ENCODE measurements at places on chromosomes 6 and 20.
A peak's percentile ranks its signal among the peaks of the same experiment; 100 is the strongest.

DNA sequence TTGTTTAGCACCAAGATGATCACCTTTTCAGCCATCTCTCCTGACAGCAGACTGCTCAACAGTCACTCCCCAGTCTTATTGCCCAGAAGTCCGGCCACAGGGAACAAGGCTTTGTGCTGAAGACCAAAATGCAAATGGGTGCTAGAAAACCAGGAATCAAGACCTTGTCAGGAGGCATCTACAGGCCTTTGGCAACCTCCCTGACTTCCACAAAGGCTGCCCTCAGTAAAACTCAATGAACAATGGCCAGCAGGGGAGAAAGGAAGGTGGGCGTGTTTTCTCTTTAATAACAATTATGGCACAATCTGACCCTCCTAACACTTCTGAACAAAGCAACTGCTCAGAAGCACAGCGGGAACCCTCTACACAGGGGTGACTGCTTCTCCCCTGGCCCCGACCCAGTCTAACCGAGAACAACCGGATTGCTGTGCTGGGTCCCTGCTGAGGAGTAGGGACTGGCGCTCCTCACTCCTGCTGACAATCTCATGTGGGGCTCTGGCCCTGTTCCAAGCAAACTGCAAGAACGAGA is 41.6 kb downstream of the PLCG1 start:
- no peak for DNase-seq

DNA sequence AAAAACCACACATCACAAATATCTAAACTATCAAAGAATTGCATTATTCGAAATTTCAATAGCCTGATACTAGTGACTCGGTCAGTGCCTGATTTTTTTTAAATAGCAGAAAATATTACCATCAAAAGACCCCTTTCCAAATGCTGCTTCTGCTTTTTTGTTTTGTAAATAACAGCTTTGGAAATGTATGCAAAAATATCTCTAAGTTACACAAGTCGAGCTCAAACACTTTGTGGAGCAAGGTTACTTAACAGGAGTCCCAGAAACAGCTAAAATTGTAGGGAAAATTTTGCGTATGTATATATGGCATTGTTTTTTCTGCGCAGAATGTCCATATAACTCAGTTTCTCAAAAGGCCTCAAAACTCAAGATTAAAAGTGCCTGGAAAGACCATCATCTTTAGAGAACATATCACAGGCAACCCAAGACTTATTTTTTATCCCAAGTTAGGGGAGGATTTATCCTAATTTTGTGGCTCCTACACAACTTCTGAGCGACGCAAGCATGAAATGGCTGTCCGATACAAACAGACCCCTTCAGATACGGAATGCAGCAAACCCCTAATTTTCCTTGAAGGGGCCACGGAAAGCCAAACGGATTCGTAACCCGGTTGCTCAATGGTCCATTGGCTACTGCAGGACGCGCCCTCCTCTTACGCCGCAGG is 1.3 kb downstream of the CEP85L start:
- DNase-seq: no peak

- no peak for DNase-seq
Measured at GRCh38 chr20:57287007-57287880, 20.8 kb upstream of the BMP7 start.

DNA sequence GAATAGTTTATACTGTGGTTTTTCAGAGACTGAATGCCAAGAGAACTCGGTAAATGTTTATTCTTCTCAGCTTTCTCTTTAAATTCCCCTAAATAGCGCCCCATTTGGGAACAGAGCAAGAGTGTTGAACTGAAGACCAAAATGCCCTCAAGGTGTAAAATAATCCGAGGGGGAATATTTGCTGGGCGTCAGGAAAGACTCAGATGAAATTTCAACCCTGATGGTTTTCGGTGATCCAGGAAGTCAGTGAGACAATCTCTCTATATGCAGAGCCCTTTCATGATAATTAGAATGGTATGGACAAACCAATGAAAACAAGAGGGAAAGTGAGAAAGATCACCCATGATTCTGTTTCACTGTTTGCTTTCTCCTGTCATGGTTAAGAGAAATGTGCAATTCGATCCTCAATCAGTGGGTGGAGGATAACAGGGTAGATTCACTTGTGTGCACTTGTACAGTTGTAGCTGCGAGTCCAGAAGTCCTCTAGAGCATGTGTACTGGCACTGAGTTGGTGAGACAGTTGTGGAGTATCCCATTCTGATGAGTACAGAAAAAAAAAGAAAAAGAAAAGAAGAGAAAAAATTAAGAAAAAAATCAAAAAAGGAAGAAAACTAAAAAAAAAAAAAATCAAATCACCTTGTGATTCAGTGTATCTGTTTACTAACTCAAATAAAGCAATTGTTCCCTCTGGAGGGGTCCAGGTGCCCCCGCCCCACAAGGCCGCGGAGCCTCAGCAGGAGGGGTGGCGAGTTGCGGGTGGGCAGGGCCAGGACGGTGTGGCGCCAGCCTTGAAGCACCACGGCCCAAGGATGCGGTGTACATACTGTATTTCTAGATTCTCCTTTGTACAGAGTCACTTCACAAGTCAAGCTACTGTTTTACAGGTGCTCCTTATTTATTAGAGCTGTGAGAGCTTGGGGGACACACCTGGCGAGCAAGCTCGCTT is 164.9 kb downstream of the SCML4 start:
- DNase-seq: peak; percentile 62

- DNase-seq: peak; percentile 26
Measured at GRCh38 chr6:66993272-66993671, 1286.2 kb upstream of the EYS start.

- DNase-seq: peak; percentile 24
Measured at GRCh38 chr6:138486249-138487101, 12.8 kb downstream of the NHSL1 start.

GRCh38 chr6:45421709-45422502 is 44.2 kb upstream of the SUPT3H start:
- no peak for DNase-seq

DNA sequence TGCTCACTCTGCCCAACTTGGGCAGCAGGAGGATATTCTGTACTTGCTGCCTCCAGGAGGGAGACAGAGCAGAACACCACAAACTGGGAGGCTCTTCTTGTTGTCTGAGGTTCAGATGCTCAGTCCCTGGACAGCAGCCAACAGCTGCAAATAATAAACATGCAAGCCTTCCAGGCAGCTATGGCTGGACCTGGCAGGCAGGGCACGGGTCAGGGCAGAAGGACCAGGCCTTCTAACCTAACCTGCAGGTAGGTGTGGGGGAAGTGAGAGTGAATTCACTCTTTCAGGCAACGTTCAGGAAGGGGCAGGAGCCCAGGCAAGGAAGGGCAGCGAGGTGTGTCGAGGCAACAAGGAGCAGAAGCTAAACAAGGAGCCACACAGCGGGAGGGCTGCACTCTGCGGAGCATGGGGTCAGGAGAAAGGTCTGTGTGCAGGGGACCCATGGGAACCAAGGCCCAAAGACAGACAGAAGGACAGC is 31.5 kb downstream of the NINL start:
- DNase-seq: no peak

DNA sequence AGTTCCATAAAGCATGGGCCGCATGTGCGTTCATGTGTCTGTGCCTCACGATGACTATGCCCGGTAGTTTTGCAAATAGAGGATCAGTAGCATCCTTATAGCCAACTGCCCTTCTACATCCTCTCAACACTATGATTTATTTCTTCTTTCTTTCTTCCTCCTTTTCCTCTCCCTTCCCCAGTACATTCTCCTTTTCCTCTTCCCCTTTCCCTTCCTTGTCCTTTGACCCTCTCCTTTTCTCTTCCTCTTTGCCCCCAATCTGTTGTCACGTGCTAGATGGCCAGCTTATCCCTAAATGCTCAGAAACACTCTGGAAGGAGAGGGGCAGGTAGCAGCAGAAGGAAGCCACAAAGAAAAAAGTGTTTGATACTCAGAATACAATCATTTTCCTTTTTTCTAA is 20.2 kb upstream of the ADGRF1 start:
- DNase-seq: no peak

DNA sequence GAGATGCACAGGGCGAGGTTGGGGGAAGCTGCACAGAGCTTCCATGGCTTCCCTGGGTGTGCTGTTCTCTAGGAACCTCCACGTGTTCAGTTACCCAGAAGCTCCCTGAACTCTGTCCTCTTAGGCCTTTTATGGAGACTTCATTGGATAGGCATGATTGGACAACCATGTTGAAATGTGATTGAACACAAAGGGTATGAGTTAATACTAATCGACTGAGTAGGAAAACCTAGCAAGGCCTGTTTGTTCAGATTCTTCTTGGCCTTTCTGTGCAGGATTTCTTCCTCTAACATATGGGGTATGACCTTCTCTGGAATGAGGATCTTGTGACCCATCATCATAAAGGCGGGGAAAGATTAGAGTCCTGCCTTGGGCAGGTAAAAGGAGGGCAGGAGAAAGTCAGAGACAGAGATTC is 70.7 kb upstream of the SMIM29 start:
- DNase-seq: no peak

GRCh38 chr6:85469276-85470022 is 19.6 kb downstream of the NT5E start:
- no peak for DNase-seq

DNA sequence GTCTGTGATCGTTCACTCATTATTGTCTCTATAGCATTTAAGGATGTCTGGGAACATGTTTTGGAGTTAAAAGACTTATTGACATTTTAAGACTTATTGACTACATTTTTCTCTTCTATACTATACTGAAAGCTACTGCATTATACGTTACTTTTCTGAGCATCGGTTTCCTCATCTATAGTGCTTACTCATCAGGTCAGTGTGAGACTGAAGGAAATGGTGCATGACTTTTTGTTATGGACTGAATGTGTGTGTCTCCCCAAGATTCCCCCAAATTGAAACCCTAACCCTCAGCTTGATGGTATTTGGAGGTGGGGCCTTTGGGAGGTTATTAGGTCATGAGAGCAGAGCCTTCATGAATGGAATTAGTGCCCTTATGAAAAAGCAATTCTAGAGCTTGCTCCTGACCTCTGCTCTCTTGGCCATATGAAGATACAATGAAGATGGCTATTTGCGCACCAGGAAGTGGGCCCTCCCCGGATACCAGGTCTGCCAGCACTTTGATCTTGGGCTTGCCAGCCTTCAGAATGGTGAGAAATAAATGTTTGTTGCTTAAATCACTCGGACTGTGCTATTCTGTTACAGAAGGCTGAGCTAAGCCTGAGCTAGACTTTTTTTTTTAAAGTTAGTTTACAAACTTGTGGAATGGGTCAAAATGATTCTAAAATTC is 243.7 kb upstream of the RREB1 start:
- DNase-seq: no peak

DNA sequence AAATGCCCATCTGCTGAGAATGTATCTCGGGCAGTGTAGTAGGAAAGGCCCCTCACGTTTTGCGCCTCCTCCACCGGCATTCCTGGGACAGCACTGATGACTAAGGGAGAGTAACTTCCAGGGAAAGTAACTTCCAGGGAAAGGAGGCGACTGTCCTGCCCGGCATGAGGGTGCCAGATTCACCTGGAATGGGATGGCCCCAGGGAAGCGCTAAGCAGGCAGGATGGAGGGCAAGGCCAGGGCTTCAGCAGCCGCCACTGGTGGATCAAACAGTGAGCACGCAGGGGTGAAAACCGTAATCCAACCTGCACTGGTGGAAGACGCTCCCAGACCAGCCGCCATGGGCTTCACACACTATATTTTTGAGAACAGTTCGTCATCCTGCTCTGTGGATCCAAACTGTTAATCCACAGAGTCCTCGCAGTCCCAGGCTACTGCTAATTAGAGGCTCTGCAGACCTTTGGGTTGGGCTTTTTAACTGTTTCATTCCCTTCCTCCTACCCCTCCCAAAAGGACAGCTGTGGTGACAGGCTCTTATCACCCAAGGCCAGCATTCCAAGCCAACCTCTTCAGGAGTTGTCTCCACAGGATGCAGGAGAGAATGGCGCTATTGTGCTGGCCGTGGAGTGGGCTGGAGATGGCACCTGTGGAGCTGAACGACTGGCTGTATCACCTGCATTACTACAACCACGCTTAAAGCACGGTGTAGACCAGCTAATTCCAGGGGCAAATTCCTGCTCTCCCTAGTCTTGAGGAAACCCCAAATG is 178.9 kb downstream of the DLL1 start:
- no peak for DNase-seq

- DNase-seq: peak; percentile 17
Measured at GRCh38 chr20:16279320-16279719, 293.9 kb downstream of the KIF16B start.
